ENCODE measurements at places on chromosomes 6 and 20.

DNA sequence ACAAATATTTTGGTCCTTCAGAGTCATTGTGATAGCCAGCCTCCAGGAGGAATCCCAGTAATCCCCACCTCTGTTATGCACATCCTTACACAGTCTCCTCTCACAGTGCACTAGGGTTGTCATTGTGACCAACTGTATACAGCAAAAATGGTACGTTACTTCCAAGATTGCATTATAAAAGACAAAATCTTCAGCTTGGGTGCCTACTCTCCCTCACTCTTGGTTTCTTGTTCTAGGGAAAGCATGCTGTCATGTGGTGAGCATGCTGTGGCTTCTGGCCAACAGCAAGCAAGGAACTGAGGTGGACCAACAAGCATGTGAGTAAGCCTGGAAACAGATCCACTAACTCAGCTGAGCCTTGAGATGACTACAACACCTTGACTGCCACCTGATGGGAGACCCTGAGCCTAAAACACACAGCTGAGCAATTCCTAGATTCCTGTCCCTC, 130.1 kb upstream of the DST start:
- DNase-seq = no peak

DNA sequence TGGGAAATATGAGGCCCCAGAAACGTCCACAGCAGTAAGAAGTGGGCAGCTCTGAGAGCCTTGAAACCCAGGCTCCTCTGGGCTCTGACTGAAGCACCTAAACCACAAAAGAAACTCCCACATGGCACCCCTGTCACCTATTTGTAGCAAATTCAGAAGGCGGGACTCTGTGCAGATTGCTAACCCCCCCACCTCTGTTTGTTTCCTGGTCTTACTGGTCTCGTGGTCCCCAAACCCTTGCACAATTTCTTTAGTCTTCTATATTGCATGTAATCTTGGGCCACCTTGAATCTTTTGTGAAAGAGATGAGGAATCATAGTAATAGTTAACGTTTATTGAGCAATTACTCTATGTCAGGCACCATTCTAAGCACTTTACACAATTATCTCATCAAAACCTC, 154.3 kb downstream of the PREX1 start:
- DNase-seq = no peak

DNA sequence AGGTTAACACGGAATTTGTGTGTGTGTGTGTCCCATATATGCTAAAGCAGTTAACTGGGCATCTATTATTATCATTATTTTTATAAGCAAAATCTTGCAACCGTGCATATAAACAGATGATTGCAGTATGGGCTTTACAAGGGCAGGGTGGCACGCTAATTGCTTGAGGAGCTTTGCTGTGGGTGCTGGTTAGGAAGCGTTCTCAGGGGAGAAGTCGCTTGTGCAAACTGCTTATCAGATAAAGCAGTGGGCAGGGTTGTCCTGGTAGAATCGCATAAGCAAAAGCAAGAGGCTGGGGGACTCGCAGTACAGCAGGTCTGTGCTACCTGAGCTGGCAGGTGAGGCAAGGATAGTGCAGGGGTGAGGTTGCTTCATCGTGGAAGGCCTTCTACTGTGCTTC, 9.7 kb upstream of the CCN6 start:
- DNase-seq = no peak

DNA sequence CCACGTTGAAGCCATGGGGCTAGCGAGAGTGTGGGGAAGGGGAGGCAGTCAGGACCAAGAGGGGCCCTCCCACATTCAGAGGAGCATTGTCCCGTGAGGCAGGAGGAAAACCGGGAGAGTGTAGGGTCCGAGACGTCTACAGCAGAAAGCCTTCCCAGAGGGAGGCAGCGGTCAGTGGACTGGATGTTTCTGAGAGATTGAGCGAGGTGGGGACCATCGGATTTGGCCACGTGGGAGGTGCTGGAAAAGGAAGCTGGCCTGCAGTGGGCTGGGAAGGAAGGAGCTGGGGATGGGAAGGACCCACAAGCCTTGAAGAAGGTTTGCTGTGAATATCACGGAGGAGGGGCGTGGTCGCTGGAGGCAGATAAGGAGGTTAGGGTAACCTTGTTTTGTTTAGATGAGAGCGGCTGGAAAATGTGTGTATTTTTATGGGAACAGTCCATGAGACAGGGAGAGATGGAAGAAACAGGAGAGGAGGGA, 119.0 kb upstream of the RNF24 start:
- DNase-seq = no peak

DNA sequence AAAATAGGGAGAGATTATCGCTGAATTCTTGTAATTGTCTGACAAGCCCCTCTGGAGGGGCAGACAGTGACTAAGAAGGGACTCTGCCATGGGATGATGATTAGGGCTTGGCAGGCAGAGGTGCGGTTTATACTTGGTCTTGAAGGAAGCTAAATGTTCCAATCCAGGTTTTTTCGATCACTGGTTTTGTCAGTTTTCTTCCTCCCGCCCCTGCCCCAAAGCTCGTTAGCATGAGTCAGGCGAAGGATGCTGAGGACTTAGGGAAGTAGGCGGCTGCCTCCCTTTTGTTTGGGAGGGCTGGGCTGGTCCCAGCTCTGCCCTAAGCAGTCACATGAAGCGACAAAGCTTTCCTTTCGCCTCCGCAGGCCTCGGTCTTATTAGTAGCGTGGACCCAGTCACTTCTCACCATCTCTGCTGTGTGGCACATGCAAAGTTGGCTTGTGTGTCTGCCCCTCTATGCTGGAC, 314.2 kb downstream of the CDC5L start:
- DNase-seq = no peak

DNA sequence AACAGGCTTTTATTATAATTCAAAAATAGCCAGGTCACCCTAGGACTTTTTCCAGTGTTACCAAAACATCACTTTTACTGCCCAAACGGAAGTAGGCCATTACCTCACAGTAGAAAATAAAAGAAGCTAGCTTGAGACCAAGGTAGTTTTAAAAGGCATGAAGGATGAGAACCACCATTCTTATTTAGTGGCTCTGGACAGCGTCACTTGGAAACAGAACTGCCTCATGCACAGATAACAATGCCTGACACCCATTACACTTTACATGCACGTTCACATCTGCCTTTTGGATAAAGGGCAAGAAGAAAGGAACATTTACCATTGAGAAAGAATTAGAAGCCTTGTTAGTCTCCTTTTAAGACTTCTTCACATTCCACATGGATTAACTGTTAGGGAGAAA, 1.9 kb upstream of the PAQR8 start:
- DNase-seq = no peak
